ENCODE measurements at places on chromosomes 16 and 17.

DNA sequence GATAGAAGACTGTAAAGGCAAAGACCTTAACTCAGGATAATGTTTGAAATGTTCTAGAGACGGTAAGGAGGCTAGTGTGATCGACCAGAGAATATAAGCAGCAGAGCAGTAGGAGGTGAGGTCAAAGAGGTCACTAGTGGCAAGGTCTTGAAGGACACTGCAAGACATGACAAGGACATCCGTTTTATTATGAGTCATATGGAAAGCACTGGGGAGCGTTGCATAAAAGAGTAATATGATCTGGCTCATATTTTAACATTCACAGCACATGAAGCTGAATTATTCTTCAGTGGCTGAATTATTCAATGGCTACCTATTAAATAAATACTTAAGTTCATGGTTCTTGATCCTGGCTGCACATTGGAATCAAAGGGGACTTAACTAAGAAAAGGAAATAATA lies 123.7 kb downstream of the SOX9 start:
- no peak for DNase-seq

DNA sequence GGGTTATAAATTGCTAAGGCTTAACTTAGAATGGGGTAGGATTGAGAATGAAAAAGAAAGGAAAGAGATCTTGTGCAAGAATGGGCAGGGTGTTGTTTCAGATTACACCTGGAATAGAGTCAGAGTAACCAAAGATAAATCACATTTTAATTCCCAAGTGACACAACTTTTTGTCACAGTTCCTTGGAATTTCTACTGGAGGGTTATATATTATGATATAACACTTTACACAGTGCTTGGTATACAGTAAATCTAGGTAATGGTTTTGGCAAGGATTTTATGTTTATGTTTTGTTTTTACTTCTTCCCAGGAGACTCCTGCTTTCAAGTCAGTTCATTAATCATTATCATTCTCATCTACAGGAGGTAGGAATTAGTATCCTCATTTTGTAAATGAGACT lies 115.7 kb upstream of the KCNJ16 start:
- DNase-seq, result no peak

- no peak for DNase-seq
Measured at GRCh38 chr16:78277321-78278055, 178.0 kb downstream of the WWOX start.

GRCh38 chr16:54289242-54289944 lies 2.8 kb upstream of the IRX3 start:
- no peak for DNase-seq

GRCh38 chr16:55687802-55688201 lies 32.0 kb downstream of the SLC6A2 start:
- no peak for DNase-seq

Measured in memory B cell (primary cell).